ENCODE measurements at places on chromosomes 4 and X. TPM values are rescaled to one million over a fixed set of nuclear protein-coding genes. Genes with fewer than 3 reads are reported as not detected.

The PNMA6A gene
- total RNA-seq, result 7.0 TPM

The AFF2 gene
- total RNA-seq, result 8.4 TPM

The ETDB gene
- not detected for total RNA-seq

The PPEF2 gene
- not detected for total RNA-seq

The MAGEA4 gene
- not detected for total RNA-seq

- DNase-seq, result no peak
- no peaks in the 10 kb centered on the region for H3K27me3 ChIP-seq
- peak overlapping the region; percentile 1 for H3K4me3 ChIP-seq
- H3K4me1 ChIP-seq, result peaks cover 28% of the 10 kb centered on the region
These were observed 159.4 kb downstream of the MGST2 start for GRCh38 chr4:139824882-139825522.

DNA sequence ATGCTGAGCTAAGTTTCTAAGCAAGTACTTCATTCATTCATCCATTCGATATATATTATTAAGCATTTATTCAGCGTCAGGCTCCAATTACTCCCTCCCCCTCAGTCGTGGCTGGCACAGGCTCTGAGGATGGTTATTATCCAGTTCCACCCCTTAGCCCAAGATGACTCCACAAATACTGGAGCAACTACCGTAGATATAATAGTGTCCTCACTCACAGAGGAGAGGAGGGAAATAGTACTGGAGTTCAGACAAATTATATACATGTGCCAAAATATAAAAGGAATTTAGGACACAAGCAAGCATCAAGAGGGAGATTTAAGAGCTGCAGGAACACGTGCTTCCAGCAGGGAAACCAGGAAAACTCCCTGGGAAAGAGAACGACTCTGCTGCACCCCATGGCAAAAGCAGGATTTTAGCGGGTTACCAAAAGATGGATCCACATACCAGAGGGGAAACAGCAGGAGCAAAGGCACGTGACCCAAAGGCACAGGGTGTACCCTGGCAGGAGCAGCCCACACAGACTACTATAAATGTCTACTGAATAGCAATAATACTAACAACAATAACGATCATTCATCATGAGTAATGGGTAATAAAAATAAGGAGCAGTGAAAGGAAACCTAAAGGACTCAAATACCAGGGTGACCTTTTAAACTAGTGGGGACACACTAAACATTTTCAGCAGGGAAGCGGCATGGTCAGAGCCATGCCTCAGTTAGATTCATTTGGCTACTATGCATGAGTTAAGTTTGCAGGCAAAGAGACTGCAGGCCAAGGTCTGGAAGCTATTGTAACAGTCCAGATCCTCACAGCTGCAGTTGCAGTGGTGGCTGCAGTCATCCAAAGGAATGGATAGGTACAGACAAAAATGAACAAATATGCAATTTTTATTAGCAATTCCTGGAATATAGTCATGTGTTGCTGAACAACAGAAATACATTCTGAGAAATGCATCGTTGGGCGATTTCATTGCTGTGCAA, 153.7 kb downstream of the APBB2 start:
- no peaks in the 10 kb centered on the region for H3K27me3 ChIP-seq
- H3K27ac ChIP-seq, result no peak overlapping the region
- H3K4me1 ChIP-seq, result no peaks in the 10 kb centered on the region
- no peak overlapping the region for H3K4me3 ChIP-seq
- no peak for DNase-seq

- no peak overlapping the region for H3K4me3 ChIP-seq
- no peaks in the 10 kb centered on the region for H3K27me3 ChIP-seq
- no peak overlapping the region for H3K27ac ChIP-seq
- peaks cover 5% of the 10 kb centered on the region for H3K4me1 ChIP-seq
These were observed 128.8 kb downstream of the RAB28 start for GRCh38 chr4:13355111-13355880.

GRCh38 chr4:19155568-19155967, 1096.1 kb upstream of the SLIT2 start:
- no peak overlapping the region for H3K27ac ChIP-seq
- H3K4me1 ChIP-seq, result no peaks in the 10 kb centered on the region
- H3K27me3 ChIP-seq, result no peaks in the 10 kb centered on the region
- no peak overlapping the region for H3K4me3 ChIP-seq
- no peak for DNase-seq

- H3K4me1 ChIP-seq, result no peaks in the 10 kb centered on the region
- DNase-seq, result no peak
- H3K36me3 ChIP-seq, result no peaks in the 10 kb centered on the region
These were observed 114.3 kb upstream of the IL1RAPL1 start for GRCh38 chrX:28472926-28473325.

DNA sequence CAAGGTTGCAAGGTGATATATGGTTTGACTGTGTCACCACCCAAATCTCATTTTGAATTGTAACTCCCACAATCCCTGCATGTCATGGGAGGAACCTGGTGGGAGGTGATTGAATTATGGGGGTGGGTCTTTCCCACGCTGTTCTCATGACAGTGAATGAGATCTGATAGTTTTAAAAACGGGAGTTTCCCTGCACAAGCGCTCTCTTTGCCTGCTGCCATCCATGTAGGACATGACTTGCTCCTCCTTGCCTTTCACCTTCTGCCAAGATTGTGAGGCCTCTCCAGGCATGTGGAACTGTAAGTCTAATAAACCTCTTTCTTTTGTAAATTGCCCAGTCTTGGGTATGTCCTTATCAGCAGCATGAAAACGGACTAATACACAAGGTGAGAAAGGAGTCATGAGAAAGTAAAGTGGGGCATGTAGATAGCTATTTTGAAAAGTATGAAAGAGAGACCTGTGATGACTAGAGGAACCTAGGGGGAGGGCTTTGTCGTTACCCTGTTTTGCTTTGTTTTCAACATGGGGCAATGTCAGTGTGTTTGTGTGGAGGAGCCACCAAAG, 6.3 kb downstream of the ZBTB49 start:
- no peak for DNase-seq
- peak overlapping the region; percentile 22 for H3K27ac ChIP-seq
- no peaks in the 10 kb centered on the region for H3K4me1 ChIP-seq
- no peak overlapping the region for H3K4me3 ChIP-seq
- H3K27me3 ChIP-seq, result no peaks in the 10 kb centered on the region

GRCh38 chr4:14096396-14096965, 469.0 kb upstream of the BOD1L1 start:
- no peaks in the 10 kb centered on the region for H3K36me3 ChIP-seq
- H3K27me3 ChIP-seq, result no peaks in the 10 kb centered on the region
- DNase-seq, result no peak

DNA sequence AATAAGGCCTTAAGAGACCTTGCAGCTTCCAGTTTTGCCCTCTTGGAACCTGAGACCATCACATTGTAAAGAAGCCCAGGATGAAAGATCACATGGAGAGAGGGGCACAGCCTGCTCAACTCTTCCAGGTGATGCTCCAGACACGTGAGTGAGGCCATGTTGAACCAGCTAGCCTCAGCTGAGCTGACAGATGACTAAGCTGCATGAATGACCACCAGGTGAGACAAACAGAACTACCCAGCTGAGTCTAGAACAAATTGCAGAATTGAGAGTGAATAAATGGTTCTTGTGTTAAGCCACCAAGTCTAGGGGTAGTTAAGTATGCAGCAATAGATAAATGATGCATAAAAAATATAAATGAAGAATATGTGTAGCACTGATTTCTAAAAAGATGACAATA, 16.8 kb upstream of the GPR82 start:
- no peak for DNase-seq
- H3K27ac ChIP-seq, result no peak overlapping the region
- H3K4me3 ChIP-seq, result no peak overlapping the region
- H3K4me1 ChIP-seq, result no peaks in the 10 kb centered on the region
- H3K27me3 ChIP-seq, result no peaks in the 10 kb centered on the region

DNA sequence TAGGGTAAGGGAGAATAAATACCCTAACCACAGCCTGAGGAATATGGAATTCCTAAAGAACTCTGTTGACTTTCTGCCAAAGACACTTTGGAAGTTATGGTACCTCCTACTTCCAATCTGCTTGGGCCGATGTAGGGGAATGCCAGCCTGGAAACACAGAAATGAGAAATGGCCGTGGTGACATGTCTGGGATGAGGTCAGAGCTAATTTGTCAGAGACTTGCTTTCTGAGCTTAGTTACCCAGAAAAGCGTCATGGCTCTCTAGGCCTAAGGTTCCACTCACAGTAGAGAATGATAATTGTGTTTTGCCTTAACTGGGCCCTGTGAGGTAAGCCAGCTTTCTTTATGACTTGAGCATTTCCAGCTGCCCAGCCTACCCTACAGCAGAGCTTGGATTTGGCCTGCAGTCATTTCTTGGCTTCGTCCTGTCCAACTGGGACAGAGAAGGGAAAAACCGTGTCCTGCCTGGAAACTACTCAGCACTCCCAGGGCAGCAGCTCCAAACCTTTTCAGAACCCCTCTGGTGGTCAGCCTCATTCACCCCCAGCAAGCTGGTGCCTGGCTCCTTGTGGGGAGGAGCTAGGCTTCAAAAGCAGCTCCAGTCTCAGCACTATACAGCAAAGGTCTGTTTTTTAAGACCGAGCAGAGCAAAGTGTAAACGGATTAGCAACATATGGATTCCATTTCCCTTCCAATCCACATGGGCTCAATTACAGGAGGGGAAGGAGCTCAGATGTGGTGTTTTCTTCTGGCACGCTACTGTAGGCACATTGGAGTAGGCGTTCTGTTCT, 92.3 kb downstream of the RLIM start:
- H3K4me3 ChIP-seq, result no peak overlapping the region
- no peak overlapping the region for H3K27ac ChIP-seq
- H3K27me3 ChIP-seq, result no peaks in the 10 kb centered on the region
- DNase-seq, result no peak
- H3K4me1 ChIP-seq, result no peaks in the 10 kb centered on the region
- peaks cover 1% of the 10 kb centered on the region for H3K36me3 ChIP-seq

DNA sequence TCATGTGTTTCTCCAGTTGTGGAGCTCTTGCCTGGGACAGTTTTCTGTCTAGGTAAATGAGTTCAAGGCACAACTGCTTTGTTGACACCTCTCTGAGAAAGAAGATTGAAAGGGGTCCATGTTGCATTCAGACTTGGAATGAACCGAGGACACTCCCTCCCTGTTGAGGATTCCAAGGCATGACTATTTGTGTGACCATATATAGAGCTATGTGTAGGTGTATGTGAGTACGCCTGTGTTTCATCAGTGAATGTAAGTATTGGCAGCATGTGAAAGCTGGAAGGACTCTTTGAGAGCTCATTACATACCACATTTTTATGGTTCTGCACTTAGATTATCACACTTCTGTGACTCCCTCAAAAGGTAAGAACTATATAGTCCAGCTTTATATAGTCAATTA, 3.4 kb downstream of the HEPH start:
- peaks cover 3% of the 10 kb centered on the region for H3K36me3 ChIP-seq
- no peaks in the 10 kb centered on the region for H3K27me3 ChIP-seq
- no peak for DNase-seq
- H3K27ac ChIP-seq, result no peak overlapping the region

DNA sequence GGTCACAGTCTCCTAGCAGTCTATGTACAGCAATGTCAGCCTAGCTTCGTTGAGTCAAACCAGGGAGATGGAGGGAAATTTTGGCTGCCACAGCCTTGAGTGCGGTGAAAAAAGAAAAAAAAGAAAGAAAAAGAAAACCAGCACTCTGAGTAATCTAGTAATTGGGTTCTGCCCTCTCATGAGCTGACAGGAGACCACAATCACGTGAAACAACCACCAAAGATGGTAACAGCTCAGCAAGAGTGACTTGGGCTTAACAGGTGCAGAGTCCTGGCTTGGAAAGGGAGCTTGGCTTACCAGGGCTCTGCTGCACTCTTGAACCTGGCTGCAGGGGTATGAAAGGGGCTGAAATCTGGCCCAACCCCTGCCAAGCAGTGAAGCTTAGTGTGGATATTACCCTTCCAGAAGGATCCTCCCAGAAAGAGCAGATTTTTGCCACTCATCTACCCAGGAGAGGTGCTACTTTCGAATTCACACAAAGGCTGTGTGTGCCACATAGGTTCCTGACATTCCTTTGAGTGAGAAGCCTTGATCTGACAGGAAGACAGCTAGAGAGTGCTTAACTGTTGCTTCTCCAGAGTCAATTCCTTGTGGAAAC, 350.3 kb downstream of the PTTG2 start:
- H3K27me3 ChIP-seq, result no peaks in the 10 kb centered on the region
- no peak overlapping the region for H3K4me3 ChIP-seq
- no peaks in the 10 kb centered on the region for H3K4me1 ChIP-seq
- no peak overlapping the region for H3K27ac ChIP-seq
- no peak for DNase-seq
- H3K36me3 ChIP-seq, result no peaks in the 10 kb centered on the region

DNA sequence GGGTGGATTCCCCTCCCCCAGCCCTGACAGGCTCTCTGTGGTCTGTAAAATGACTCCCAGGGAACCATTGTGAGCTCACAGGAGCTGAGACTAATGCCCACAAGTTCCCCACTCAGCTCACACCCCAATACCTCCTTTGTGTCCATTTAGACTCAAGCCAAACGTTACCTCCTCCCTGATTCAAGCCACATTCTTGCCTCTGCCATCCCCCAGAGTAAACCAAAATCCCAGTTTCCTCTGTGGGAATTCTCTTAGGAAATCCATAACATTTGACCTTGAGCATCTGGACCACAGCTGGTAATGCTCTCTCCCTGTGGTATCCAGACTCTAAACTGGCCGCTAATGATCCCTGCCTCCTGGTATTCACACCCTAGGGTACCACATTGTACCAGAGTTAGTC, 26.3 kb upstream of the KDM5C start:
- DNase-seq, result no peak
- H3K27ac ChIP-seq, result no peak overlapping the region
- H3K4me1 ChIP-seq, result no peaks in the 10 kb centered on the region

- no peak overlapping the region for H3K27ac ChIP-seq
- no peak overlapping the region for H3K4me3 ChIP-seq
- no peaks in the 10 kb centered on the region for H3K36me3 ChIP-seq
- no peaks in the 10 kb centered on the region for H3K27me3 ChIP-seq
- DNase-seq, result no peak
- H3K4me1 ChIP-seq, result no peaks in the 10 kb centered on the region
These were observed 147.2 kb downstream of the GLRA3 start for GRCh38 chr4:174681723-174682300.

DNA sequence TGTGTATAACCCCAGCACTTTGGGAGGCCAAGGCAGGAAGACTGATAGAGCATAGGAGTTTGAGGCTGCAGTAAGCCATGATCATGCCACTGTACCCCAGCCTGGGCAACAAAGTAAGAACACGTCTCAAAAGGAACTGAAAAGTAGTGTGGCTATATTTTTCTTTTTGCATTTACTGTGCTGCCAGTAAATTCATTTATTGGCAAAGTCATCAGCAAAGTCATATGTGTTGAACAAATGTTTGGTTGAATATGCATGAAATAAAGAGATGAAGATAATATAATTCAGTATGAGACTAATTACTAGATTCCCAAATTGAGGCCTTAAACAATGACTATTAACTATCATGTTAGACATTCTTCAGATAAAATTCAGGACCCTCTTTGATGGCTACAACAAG, 829.1 kb downstream of the PCDH7 start:
- no peak overlapping the region for H3K27ac ChIP-seq
- H3K27me3 ChIP-seq, result no peaks in the 10 kb centered on the region
- H3K36me3 ChIP-seq, result no peaks in the 10 kb centered on the region
- no peak overlapping the region for H3K4me3 ChIP-seq
- H3K4me1 ChIP-seq, result no peaks in the 10 kb centered on the region

GRCh38 chrX:33741807-33742206, 390.3 kb downstream of the FAM47A start:
- H3K27me3 ChIP-seq, result no peaks in the 10 kb centered on the region
- H3K27ac ChIP-seq, result no peak overlapping the region
- no peaks in the 10 kb centered on the region for H3K4me1 ChIP-seq
- DNase-seq, result no peak

GRCh38 chr4:185080545-185080944, 62.3 kb downstream of the HELT start:
- H3K27ac ChIP-seq, result no peak overlapping the region
- H3K4me3 ChIP-seq, result no peak overlapping the region
- no peaks in the 10 kb centered on the region for H3K36me3 ChIP-seq
- no peaks in the 10 kb centered on the region for H3K4me1 ChIP-seq
